A172 (cell line): ENCODE measurements at places on chromosomes 5 and 9.
A peak's percentile ranks its signal among the peaks of the same experiment; 100 is the strongest.

GRCh38 chr9:76607730-76608436 lies 148.9 kb downstream of the GCNT1 start:
- DNase-seq, result no peak

DNA sequence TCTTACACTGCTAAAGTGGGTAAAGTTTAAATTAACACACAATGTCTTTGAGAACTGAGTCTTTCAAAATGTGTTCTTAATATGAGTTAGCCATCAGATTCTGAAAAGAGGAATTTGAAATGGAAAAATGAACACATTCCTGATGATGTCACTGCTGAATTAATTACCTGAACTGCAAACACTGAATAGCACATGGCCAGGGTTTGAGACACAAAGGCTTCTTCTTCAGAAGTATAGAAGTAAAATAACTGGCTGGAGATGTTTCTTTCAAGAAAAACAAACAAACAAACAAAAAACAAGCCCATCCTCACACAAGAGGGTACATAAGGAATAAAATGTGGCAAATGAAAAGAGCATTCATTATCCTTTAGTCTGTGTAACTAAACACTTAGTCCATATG lies 7.1 kb downstream of the GLIS3 start:
- DNase-seq, result peak; percentile 44

- DNase-seq, result no peak
Measured at GRCh38 chr5:97276474-97277120, 93.5 kb upstream of the RIOK2 start.

- no peak for DNase-seq
Measured at GRCh38 chr9:136403915-136404800, 4.2 kb upstream of the SNAPC4 start.

DNA sequence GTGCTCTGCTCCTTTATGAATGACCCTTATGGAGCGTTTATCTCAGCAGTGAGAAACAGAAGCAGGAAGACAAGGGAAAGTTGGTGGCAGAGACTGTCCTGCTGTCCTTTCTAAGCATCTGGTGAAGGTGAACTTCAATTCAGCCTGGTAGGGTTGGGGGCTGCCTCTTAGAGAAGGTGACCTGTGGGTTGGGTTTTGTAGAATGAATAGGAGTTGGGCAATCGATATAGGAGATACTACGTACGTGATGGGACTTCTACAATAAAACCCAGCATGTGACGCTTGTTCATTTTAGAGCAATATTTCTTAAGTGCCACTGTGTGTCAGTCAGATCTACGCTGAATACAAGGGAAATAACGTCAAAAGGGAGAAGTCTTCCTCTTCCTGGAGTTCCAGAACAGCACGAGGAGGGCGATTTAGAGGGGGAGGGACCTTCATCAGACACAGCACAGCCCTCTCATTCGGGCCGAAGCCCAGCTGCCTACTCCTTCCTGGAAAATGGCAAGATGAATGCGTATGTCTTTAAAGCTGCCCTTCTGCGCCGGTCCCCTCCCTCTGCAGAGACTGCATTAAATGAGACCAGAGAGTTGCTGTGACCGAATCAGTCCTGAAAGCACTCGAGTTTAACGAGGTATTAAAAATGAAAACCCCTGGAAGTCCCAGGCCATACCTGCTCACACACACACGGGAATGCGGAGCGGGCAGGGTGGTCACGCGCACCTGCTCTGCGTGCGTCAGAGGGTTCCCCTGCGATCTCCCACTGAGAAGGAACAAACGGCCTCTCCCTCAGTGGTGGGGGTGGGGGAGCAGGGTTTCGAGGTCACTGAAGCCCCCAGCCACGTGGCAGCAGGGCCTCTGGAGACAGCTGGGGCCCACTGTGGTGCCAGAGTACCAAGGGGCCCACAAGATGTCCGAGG lies 85.3 kb upstream of the SARDH start:
- no peak for DNase-seq

DNA sequence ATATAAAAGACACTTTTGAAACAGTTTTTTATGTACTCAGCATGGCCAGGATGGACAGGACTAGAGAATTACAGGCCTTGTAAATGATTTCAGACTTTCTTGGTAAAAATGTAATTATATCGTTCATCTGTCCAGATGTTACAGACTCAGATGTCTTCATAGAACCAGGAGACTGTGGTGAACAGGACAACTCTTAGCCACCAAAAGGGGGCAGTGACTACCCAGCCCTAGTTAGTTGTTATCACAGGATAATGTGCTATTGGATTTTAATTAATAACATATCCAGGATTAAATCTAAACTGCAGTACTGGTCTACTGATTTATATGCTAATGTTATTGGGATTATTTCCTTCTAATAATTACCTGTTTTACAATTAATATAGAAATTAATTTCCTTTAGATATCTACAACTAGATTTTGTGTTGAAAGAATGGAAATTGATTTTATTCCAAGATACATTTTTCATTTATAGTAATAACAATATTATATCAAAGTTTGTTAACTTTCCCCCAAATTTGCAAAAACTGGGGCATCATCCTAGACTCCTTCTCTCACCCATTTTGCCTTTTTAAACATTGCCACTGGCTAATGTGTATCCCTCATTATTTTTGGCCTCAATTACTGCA lies 99.4 kb downstream of the MTREX start:
- DNase-seq, result peak; percentile 44

GRCh38 chr9:91949946-91950664 lies at the start of gene ROR2:
Gene ROR2, minus strand, starts transcription at chr9:91950228.
- DNase-seq, result no peak

GRCh38 chr5:168917947-168918600 lies 338.9 kb upstream of the PANK3 start:
- no peak for DNase-seq
